ENCODE measurements at places on chromosomes 7 and 10. TPM values are rescaled to one million over a fixed set of nuclear protein-coding genes. Genes with fewer than 3 reads are reported as not detected.

The ADCK2 gene
- total RNA-seq, result 11.6 TPM

The ADRB1 gene
- total RNA-seq, result 63.1 TPM

The MYL10 gene
- not detected for total RNA-seq

The LIPF gene
- not detected for total RNA-seq

The LRIT1 gene
- not detected for total RNA-seq

The DNAJB6 gene
- 195 TPM for total RNA-seq

The SLC39A12 gene
- not detected for total RNA-seq
